Iris pigment epithelial cell (primary cell): ENCODE measurements at places on chromosomes 12 and 14.

GRCh38 chr12:46650688-46651087 lies 175.1 kb downstream of the SLC38A4 start:
- no peak for DNase-seq

- DNase-seq: no peak
These were observed 10.1 kb downstream of the ENTPD5 start for GRCh38 chr14:74008843-74009499.

GRCh38 chr12:124759841-124760503 lies 103.7 kb downstream of the SCARB1 start:
- peak; percentile 76 for DNase-seq

GRCh38 chr12:68178774-68179439 lies 19.4 kb upstream of the IFNG start:
- no peak for DNase-seq

- DNase-seq: peak; percentile 62
These were observed 109.7 kb downstream of the CRADD start for GRCh38 chr12:93786656-93787397.

DNA sequence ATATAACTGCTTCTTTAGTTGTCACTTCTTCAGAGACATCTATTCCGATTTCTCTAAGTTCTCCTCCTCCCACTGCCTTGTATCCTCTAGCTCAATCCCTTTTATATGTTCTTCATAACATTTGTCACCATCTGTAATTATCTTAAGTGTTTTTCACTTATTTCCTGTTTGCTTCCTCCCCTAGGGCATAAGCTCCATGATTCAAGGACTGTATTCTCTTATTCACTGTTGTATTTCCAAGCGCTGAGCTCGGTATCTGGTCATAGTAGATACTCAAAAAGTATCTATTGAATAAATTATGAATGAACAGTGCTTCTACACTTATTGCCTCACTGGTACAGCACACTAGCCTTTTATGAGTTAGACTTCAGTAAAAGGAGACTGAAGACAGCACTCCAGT lies 109.0 kb upstream of the TMPO start:
- no peak for DNase-seq

GRCh38 chr12:24499151-24500146 lies 449.5 kb downstream of the BCAT1 start:
- DNase-seq: peak; percentile 90

GRCh38 chr12:109804820-109805761 lies 28.1 kb downstream of the TRPV4 start:
- DNase-seq: peak; percentile 37

DNA sequence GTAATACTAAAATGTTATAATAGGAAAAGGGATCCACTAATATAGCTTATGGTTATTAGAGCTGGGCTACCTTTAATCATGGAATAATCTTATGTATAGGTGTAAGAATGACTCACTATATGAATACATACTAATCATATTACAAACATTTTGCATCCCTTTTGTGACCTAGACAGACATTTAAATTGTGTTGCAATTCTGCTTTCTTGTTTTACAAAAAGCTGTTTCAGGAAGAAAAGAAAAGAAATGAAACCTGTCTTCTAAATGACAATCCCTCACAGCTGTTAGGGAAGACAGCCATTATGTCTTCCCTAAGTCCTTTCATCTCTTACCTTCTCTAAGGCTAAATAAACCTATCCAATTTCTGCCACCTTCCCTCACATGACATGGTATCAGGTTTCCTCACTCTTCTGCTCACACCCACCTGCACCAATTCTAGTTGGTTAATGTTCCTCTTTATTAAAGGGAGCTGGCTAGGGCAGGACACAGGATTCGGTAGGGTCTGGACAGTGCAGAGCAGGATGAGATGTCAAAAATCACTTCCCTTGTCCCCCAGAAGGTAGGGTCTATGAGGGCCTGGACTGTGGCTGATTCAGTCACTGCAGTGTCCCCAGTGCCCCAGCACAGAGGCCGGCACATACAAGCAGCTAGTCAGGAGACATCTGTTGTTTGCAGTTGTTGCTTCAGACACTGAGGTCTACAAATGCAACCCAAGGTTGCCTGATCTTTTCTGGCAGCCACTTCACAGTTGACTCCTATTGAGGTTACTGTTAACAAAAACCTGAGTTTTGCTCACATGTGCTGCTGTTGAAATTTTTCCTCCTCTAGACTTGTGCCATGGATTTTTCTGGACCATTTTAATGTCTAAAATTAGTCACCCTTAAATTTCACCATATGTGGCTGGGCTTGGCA lies 3.7 kb downstream of the DHRS7 start:
- DNase-seq: peak; percentile 34

DNA sequence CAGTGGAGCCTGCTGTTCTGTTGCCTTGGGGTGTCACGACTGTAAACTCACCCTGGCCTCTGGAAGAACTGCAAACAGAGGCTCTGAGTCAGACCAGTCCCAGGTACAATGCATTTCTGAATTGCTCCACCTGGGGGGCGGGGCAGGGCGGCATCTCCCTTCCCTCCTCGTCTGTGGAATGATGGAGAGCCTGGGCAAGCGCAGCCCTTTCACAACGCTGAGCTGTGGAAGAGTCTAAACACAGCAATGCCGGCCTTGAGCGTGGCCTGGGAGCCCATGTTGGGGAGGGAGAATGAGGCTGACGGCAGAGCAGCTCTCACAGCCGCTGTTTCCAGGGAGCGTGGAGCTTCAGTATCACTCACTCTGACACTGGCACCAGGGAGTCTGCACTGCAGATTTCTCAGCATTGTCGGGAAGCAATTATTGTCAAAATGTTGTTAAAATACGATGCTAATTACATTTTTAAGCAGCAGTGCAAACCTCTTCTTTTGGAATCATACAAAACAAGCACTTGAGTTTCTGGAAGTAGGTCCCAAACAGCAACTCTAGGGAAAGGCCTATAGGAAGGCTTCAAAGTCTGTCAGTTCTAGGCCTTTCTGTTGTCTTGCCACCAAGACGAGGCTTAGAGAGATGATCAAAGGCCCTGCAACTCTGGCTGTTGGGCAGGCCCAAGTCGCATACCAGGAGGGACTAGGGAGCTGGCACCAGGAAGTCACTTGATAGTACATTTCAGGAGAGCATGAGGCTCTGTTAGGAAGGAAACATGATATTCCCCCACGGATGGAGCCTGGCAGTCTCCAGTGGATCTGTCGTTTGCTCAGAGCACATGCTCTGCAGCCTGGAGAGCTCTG lies 244.0 kb upstream of the FKBP4 start:
- no peak for DNase-seq

DNA sequence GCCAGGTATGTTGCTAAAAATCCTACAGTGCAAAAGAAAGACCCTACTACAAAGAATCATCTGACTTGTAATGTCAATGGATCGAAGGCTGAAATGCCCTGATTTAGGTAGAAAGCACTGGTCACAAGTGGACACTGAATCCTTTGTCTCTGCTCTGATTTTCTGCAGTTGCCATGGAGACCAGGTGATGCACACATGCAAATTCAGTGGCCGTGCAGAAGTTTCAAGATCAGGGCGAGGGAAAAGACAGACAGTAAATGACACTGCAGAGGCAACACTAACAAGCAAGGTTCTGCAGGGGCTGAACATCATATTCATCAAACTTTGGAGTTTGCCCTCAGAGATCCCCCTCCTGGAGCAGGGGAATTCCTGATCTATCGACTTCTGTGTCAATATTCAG lies 370.3 kb upstream of the TMEM132C start:
- no peak for DNase-seq

DNA sequence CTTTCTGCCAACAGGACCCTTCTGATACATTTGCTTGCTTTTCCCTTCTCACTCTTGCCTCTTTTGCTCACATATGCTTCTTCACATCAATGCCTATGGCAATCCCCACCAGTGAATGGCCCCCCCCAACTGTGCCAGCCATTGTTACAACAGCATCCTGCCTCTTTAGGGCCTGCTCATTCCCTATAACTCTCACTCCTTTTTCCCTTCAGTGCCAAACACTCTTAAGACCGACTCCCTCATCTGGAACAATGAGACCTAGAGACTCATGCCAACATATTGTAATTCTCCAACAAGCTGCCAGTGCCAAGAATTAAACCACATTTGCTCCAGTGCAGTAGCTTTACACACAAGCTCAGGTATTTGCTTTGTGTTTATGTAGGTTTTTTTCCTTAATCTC lies 189.0 kb downstream of the SOX5 start:
- peak; percentile 11 for DNase-seq

- no peak for DNase-seq
These were observed 11.1 kb upstream of the CLMN start for GRCh38 chr14:95330591-95331370.

- peak; percentile 84 for DNase-seq
These were observed 56.3 kb downstream of the FGD4 start for GRCh38 chr12:32455607-32456071.

DNA sequence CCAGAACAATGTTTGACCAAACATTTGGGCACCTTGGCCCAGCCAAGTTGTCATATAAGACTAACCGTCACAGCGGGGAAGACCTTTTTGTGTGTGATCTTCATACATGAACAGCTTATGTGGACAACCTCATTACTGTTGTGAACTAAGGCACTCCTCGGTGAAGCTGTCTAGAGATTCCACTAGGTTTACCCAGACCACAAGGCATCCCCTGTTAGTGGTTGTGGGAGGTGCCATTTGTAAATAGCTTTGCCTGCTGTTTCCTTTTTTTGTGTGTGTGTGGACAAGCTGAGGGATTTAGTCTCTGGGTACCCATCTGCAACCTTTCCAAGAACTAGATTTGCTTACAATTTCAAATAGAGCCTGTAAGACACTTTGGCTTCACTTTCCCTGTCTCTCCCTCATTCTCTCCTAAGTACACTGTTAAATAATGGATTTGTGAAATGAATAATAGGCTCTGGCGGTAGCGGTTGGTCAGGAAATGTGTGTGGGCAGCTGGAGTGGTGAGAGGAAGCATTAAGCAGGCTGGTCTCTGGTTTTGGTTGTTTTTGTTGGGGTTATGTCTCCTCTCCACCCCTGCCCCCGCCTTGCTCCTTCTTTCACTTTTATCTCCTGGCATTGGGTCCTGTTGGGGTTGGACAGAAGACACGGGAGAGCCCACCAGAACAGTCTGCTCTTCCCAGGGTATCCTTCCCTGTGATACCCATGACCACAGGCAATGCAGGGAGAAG lies 727.6 kb downstream of the VRK1 start:
- no peak for DNase-seq

- DNase-seq: peak; percentile 8
These were observed 59.8 kb upstream of the KIF21A start for GRCh38 chr12:39502726-39503125.

- peak; percentile 36 for DNase-seq
These were observed 74.6 kb downstream of the PPP2R5C start for GRCh38 chr14:101836135-101836534.

DNA sequence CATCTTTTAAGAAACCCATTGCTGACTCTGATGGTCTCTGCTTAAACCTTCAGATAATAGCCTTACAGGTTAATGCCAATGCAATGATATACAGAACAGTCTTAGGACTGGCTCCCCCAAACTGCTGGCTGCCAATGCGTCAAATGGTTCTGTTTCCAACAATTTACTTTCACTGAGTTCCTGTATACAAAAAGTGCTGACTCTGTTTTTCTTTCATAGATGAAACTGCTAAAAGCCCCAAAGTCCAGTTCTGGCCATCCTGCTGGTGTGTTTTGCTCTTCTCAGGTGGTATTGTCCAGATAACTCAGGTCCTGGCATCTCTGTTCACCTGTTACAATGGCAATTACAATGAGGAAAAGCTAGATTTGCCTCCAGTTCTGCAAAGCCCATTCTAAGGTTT lies 326.9 kb downstream of the GRIN2B start:
- DNase-seq: no peak

DNA sequence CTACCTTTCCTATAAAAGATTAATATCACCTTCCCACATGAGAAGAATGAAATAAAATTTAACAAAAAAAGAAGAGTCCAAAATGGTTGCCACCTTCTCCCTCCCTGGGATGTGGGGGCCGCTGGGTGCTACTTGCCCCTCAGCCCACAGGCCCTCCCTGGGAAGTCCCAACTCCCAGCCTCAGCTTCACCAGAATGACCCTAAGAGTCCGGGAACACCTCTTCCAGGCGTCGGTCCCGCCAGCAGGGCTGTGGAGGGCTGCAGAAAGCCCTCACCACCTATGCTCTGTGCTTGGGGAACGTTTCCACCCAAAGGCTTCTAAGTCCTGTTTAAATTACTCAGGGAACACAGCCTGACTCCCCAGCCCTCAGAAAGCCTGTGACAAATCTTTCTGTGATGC lies 71.9 kb downstream of the MOK start:
- DNase-seq: no peak

- DNase-seq: peak; percentile 39
These were observed 50.9 kb upstream of the VASH1 start for GRCh38 chr14:76710056-76711010.

- no peak for DNase-seq
These were observed 68.4 kb upstream of the ASPG start for GRCh38 chr14:104016873-104017650.

GRCh38 chr14:101236496-101237251 lies 324.6 kb upstream of the DIO3 start:
- DNase-seq: no peak

DNA sequence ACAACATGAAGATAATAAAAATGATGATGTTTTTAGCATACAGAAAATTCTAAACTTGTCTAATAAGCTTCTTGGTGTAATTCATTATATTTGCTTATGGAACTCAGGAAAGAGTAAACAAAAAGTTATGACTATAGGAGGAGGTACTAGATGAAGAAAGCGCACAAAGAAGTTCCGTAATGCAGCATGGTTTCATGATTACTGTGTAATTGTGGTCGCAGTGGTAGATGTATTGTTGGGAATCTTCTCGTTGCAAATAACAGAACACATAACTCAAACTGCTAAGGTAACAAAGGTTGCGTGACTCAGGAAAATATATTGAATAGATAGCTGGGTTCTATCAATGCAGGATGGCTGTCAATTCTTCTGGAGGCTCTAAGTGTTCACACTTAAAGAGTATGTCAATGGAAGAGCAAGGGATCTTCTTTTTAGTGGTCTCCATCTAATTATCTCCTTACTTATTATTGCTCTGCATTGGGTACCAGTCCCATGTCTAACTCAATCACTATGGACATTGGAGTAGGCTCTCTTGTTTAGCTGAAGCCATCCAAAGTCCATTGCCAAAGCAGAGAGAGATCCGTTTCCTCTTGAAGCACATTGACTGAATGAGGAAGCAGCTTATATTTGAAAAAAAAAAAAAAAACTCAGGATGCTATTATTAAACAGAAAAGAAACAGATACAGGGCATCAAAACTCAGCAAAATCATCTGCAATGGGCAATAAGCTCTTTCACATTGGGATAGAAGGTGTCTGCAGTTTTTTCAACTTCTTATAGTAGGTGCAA lies 283.4 kb upstream of the ATP2B1 start:
- DNase-seq: no peak
